ENCODE measurements at places on chromosomes 2 and 18. TPM values are rescaled to one million over a fixed set of nuclear protein-coding genes. Genes with fewer than 3 reads are reported as not detected.
A peak's percentile ranks its signal among the peaks of the same experiment; 100 is the strongest.

DNA sequence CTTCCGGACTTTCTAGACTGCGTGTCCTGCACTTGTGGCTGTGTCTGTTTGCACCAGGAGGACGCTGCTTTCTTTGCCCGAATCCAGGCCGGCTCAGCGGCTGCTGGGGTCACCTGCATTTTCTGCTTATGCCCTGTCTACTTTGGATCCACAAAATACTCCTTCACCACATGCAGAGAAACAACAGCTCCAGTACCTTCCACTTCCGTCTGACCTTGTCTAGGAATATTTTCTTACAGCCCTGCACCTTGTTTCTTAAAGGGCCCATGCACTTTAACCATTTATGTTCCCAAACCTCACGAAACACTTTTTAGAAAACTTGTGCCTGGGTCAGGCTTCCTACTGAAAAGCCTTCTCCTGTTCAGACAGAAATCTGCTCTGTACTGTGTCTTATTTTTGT, 129.4 kb upstream of the NCK2 start:
- peak; percentile 45 for DNase-seq

GRCh38 chr2:202337151-202337550, 39.0 kb upstream of the BMPR2 start:
- no peak for DNase-seq

- DNase-seq = no peak
Observed at GRCh38 chr2:219496247-219496824, 2.4 kb upstream of the GMPPA start.

DNA sequence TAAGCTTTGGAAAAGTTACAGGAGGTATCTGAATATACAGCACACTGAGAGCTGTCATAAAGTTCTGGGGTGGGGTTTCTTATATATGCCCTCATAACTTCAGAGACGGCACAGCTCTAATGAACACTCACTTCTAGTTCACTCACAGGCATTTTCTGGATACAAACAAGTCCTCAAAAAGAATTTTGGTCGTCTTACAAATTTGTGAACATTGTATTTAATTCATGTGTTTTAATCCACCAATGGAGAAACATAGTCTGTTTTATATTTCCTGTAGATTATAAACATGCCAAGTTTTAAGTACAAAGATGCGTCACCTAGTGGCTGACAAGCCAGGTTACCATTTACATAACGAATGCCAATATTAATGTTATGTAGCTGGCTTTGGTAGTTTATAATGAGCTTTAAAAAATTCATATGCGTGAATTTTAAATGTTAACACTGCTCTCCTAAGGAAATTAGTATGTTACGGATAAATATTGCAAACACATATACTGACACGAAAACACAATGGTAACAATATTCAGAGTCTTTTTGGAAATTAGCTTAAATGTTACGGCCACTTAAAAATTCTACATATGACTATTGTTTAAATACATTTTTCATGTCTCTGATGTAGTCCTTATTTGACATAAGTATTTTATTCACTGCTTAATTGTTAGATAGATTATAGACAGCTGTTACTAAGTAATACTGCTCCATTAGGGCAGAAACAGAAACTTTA, 2.5 kb downstream of the COL3A1 start:
- DNase-seq = peak; percentile 23

GRCh38 chr2:2000724-2001061, 256.4 kb upstream of the PXDN start:
- no peak for DNase-seq

Gene UGT1A3
- 2.6 TPM for total RNA-seq

GRCh38 chr2:167555098-167555720, 666.9 kb downstream of the XIRP2 start:
- DNase-seq = no peak

DNA sequence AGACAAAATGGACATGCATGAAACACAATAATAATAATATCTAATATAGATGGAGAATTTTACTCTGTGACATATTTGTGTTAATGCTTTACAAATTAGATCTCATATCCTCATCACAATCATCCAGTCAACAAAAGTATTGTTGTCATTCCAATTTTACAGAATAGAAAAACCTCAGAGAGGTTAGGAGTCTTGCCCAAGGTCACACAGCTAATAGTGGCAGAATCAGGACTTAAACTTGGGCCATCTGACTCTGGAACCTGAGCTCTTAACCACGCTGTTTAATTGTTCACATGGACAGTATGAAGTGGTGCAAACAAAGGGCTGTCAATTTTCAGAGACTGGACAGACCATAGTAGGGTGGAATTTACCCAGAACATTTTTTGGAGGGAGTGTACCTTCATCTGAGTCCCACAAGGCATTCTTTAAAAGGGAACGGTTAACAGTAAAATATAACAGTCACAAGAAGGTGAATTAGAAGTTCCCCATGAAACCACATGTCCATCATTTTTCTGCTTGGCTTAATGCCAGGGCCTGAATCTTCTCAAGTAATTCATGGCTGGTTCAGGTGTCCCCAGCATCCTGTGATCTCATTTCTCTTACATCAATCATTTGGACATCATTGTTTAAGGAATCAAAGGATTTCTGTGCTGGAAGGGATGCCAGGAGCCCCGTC, 35.4 kb upstream of the CCDC93 start:
- no peak for DNase-seq

DNA sequence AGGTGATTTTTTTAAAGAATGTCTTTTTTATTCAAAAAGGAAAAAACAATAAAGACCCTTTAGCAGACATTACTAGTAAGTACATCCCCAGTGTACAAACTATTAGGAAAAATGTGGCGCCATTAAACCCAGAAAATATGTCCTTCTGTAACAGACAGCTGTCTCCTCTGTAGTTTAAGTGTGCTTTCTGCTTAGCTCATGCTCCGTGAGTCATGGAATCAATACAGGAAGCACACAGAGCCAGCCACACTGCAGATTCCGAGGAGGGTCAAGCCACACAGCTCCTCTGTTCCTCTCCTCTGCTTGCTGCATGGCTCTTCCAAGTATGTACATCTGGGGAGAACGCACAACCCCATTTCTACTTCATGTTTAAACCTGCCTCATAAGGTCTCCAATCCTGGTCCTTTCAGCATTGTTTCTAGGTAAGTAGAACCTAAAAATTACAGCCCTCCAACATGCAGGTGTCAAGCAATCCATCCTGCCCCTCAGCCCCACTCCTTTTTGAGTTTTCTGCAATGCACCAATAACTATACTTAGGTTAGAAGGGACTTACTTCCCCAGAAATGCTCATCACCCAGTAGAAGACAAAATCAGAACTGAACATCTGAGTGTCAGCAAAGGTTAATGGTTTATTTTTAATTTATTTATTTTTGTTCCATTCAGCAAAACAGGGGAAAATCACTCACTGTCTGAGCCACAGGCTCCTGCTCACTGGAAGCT, 37.5 kb downstream of the ACVR1 start:
- no peak for DNase-seq

- DNase-seq = no peak
Observed at GRCh38 chr2:27323596-27324285, 844 bp upstream of the MPV17 start.

GRCh38 chr2:54504866-54505265, 48.7 kb downstream of the SPTBN1 start:
- DNase-seq = no peak

DNA sequence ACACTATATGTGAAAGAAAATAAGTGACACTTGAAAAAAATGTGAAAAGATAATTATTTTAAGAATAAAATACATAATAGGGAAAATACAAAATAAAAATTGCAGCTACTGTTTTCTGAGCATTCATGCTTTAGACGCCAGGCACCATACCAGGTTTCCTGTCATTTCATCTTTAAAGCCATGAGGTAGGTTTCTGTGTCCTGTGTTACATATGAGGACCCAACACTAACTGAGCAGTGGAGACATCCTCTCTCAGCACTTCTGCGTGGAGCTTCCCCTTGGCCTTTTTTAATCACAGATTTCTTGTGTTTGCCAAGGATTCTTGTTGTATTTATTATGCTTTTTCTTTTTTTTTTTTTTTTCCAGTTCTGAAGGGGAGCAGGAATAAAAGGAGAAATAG, 117.3 kb downstream of the FAM117B start:
- DNase-seq = no peak

DNA sequence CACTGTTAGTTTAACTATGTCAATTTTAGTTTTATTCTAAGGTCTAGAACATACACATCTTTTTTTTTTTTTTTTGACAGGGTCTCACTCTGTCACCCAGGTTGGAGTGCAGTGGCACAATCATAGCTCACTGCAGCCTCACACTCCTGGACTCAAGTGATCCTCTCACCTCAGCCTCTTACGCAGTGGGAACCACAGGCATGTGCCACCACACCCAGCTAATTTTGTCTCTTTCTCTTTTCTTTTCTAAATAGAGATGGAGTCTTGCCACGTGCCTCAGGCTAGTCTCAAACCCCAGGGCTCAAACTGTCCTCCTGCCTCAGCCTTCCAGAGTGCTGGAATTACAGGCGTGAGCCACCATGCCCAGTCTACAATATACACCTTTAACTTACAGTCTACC, 69.5 kb upstream of the CHRNA1 start:
- no peak for DNase-seq

DNA sequence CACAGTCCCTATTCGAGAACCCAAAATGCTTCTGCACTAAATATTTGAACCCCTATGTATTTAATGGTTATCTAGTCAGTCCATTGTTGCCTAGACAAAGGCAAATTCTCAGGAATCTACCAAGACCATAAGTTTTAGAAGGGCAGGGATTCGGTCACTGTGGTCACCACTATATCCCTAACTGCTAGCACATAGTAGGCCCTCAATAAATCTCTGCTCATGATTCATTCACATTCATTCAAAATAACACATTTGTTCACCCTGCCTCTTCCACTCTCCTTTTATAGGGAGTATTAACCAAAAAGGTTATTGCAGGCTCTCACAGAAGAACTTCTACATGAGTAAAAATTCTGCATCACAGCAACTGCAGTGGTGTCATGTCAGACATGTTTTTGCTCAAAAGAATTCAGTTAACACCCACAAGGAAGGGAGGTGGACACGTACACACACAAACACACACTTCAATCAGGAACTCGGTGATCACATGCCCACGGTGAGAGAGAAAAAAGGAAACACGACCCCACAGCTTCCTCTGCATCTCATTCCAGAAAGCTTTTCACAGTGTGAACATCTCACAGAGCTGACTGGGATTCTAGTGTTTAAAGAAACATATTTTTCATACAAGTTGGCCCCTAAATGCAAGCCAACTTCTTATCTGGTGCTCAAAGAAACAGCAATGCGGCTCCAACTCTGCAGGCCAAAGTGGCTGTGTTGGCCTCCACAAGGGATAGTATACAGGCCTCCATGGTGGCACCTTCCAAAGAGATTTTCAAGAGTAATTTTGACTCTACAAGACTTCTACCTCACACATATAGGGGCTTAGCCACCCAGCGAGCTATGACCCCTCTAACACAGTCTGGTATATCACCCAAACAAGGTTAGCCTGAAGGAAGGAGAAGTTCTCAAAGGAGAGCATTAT, 98.0 kb downstream of the ANKRD44 start:
- no peak for DNase-seq

GRCh38 chr2:8268172-8268783, 413.6 kb upstream of the ID2 start:
- no peak for DNase-seq

DNA sequence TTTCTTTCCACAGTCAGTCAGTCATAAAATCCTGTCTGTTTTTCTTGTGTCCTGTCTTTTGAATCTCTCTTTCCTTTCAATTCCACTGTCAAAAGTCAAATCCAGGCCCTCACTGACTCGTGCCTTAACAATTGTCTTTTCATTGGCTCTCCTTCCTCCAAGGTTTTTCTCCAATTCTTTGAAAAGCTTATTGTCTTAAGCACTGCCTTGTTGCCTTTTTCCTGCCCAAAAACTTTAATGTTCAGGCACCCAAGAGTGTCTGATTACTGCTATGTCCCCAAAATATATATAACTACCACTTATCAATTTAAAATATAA, 13.9 kb upstream of the SULT1C4 start:
- DNase-seq = no peak

Gene UPP2
- not detected for total RNA-seq

Gene KIAA2012
- 0.14 TPM for total RNA-seq

DNA sequence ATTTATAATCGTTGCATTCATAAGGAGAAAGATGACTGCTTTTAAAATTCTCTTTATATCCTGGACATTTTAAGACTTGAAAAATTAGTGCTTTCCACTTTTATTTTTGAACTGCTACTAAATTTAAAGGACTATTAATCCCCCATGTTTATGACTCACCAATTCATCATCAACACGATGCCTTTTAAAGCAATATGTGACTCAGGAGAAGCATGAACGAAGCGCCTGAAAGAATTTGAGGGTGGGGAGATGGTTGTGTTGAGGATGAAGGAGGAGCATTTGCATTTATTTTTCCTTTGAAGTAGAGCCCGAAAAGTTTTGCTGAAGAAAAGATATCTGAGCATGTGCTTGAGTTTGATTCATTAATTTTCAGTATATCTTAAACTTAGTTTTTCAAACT, 192.2 kb upstream of the LRRTM1 start:
- DNase-seq = no peak

Gene ANXA4
- 228 TPM for total RNA-seq

Gene EVX2
- 0.12 TPM for total RNA-seq

Gene DSG1
- not detected for total RNA-seq

DNA sequence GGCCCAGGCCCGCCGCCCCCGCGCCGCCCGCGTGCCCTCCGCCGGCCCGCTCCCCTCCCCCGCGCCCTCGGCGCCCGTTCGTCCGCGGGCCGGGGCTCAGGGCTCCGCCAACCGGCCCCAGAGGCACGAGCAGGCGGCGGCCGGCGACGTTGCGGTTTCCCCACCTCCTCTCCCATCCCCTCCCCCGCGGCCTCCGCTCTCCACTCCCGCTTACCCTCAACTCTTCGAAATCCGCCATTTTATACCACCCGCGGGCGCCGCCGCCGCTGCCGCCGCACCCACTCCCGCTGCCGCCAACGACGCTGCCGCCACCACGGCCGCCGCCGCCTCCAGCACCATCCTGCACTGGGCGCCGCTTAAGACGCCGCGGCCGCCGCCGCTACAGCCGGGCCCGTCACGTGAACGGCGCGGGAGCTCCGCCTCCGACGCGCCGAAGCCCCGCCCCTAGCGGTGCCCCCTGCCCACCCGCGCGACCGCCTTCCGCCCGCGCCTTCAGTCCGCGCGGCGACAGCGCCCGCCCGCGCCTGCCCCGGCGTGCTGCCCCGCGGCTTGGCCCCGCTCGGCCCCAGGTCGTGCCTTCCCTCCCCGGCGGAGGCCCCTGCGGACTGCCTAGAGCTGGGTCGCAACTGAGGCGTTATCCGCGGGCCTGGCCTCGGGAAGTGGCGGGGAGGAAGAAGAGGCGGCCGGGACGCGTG, at the start of the genes KATNAL2 and PIAS2:
Gene KATNAL2 (plus strand): TSS at position 495 of the 695 bp plus-strand sequence. CDS start 29,271 bp downstream, outside the sequence.
Gene PIAS2 (minus strand): TSS at position 400 of the 695 bp plus-strand sequence. CDS start 162 bp downstream, at position 238.
- DNase-seq = peak; percentile 88

DNA sequence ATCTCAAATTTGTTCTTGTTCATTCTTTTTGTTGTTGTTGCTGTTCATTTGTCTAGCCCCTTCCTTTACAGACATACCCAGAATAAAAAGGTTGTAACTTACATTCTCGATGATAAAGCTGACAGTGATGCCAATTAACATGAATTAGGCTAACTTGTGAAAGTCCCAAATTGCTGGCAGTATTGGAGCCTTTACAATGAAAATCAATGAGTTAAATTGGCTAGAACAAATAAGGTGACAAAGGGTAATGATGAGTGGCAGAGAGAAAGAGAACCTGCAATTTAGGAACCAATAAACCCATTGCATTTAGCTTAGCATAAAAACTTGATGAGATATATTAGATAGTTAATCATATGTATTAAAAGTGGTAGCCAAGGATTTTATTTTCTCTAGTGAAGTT, 521.0 kb downstream of the ADCYAP1 start:
- DNase-seq = no peak

Gene ME2
- 74.6 TPM for total RNA-seq

Data from mucosa of descending colon (tissue), 3 donors.